Epithelial cell of prostate (primary cell): ENCODE measurements at places on chromosomes 12 and 14.

DNA sequence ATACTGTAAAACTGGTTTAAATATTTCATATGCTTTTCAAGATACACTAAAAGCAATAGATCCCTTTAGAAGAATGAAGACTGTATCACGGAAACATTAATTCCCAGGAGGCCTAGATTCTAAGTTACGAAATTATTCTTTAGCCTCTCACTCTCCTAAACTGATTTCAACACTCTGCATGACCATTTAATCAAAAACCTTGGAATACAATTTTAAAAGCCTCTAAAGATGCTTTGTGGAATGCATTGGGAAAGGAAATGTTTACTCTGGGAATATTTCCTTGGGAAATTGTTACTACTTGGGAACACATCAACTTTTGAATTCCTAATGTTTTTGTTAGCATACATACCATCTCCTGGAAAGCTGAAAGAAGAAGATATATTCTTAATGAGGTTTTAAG is 255.7 kb upstream of the FAR2 start:
- DNase-seq: no peak

- no peak for DNase-seq
These were observed 25.7 kb downstream of the SERPINA10 start for GRCh38 chr14:94267352-94267751.

DNA sequence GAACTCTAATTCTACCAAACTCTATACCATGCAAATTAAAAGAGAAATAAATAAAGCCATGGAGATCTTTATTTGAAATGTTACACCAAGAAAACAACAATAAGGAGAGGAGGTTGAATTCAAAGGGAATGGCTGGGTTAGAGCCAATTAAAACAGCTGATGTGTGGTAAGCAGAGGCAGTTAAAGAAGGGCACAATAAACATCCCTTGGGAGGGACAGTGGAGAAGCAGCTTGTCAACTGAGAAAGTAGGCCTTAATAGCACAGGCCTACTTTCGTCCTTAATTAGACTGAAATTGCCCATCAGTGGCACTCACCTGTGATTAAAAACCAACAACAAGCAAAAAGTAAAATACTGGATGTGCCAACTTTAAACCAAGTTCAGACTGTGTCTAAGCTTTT is 16.3 kb upstream of the NAV3 start:
- no peak for DNase-seq

DNA sequence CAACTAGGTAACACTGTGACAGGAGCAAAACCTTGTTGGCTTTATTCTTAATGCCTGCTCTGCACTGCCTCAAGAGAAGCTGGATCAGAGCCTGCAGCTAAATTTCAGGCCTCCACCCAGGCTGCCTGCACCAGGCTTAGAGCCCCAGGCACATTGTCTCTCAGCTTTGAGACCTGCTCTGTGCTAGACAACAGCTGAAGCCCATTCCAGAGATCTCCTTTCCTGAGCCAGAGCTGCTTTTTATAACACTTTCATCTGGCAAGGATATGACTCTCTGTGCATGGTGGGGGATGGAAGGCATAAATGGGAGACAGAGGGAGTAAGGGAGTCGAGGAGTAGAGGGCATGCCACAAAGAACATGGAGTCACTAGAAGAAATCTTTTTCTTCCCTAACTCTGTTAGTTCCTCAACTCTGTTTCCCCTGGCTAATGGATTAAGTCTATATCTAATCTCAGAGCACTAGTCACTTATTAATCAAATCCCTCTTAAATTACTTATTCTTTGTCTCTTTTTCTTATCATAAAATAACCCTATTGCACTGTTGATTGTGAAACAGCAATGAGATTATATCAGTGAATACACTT is 27.1 kb upstream of the LUM start:
- DNase-seq: no peak

DNA sequence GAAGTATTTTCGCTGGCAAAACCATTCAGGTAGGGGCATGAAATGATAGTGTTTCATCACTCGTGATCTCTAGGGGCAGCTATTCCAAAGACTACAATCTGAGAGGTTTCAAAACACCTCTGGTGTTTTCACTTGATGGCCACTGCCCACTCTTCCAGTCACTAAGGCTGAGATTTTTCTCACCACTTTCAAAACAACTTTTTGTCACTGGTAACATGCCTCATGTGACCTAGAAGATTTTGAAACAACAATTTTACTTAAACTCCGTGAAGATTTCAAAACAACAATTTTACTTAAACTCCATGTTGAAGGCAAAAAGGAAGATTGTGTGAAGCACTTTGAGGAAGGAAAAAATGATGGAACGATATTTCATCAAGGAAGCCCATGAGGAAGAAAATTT is 1.2 kb upstream of the IRAK3 start:
- no peak for DNase-seq

- DNase-seq: no peak
These were observed 5.2 kb downstream of the MPHOSPH9 start for GRCh38 chr12:123227581-123228258.

DNA sequence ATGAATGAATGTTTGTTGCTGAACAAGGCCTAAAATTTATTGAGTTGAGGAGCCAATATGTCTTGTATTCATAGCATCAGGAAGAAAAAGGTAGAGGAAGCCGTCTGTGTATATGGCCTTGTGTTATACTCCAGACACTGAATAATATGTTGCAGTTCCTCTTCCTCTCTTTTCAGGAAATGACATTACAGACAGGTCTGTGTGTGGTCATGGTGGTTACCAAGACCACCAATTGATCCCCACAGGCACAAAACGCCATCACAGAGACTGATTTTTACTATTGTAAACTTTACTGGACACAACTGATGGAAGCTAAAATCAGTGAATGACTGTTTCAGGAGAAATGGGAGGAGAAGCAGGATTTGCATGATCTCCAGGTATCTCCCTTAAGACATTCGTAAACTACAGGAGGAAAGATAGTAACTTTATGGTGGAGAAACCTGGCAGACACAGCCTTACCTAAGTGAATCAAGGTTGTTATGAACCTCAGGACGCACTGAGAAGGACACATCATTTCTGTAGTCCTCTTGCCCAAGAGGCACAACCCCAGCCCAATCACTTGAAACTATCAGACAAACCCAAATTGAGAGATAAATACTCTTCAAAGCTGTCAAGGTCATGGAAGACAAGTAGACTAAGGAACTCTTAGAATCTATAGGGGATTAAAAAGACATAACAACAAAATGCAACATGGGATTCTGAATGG is 334.1 kb upstream of the RGS6 start:
- DNase-seq: no peak

DNA sequence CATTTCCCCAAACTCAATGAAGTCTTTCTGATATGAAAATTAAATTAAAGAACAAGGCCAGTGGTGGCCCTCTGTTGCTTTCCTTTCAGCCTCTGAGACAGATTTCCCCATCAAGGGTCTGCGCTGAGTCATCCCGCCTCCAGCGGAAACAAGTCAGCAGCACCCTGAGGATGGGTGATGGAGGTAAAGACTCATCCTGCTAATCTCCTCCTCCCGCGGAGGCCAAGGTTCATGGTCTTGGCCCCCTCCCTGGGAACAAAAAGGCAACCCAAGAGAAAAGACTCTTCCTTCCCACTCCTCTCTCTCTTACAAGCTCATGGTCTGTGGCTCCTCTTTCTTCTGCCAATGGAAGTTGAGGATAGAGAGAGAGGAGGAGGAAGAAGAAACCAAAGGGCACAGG is 9.0 kb upstream of the NUMB start:
- DNase-seq: no peak

GRCh38 chr12:51911307-51911706 is 4.0 kb downstream of the ACVRL1 start:
- DNase-seq: no peak

DNA sequence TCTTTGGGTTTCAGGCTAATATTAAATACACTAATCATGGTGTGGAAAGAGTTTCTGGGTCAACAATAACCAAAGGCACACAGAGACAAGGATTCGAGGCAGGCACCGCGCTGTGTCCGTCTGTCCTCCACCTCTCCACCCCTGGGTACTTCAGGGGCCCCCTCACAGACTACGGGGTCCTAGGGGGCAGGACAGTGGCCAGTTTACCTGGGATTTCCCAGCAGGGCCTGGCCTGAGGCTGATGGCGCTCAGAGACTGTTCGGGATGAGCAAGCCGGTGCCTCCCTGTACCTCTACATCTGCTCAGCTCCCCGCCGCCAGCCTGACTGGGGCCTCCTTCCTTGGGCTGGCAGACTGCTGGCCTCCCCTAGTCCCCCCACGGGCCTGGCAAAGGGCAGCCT is 18.1 kb upstream of the EIF5 start:
- DNase-seq: no peak

DNA sequence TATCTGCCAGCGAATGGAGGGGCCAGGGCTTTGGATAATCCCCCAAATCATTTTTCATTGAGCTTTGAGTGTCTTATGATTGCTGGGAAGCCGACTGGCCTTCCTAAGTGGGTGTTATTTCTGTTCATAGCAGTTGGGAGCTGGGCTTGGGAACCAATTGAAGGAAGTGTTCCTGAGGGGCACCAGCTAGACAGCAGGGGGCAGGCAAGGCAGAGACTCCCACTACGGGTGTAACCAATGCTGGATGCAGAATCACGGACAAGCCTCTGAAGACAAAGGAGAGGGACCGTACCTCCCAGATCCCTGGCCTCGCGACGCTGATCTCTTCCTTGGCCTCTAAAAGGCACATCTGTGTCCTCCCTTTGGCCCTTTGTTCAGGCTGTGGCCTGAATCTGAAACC is 149.0 kb upstream of the PRMT8 start:
- no peak for DNase-seq

DNA sequence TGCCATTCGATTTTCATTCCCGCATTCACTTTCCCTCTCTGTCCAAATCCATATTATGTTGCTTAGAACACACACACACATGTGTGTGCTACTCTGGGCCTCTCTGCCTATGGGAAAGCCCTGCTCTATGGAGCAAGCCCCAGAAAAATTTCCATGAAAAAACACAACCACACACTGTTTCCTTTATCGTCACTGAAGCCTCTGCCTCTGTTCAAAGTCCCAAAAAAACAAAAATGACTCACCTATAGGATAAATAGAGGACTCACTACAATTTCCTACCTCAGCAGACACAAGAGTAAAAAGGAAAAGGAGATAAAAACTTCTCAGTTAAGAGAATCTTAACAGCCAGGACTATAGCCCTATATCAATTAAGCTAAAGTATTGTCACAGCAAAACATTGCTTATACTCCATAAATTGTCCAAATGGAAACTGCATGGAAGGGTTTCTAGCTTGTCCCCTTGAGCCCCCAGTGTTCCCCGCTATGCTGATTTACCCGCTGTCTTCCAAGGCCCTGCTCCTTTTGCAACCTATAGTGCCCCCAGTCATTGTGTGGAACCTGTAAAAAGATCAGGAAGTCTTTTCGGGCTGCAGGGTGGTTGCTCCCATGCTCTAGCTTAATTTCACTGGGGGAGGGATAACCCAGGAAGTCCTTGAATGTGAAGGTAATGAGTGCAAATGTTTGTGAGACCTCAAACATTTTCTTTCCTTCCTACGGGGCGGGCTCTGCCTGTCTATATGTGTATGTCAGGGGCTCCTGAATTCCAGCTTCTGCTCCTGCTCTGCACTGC is 11.1 kb upstream of the PIP4K2C start:
- DNase-seq: no peak

DNA sequence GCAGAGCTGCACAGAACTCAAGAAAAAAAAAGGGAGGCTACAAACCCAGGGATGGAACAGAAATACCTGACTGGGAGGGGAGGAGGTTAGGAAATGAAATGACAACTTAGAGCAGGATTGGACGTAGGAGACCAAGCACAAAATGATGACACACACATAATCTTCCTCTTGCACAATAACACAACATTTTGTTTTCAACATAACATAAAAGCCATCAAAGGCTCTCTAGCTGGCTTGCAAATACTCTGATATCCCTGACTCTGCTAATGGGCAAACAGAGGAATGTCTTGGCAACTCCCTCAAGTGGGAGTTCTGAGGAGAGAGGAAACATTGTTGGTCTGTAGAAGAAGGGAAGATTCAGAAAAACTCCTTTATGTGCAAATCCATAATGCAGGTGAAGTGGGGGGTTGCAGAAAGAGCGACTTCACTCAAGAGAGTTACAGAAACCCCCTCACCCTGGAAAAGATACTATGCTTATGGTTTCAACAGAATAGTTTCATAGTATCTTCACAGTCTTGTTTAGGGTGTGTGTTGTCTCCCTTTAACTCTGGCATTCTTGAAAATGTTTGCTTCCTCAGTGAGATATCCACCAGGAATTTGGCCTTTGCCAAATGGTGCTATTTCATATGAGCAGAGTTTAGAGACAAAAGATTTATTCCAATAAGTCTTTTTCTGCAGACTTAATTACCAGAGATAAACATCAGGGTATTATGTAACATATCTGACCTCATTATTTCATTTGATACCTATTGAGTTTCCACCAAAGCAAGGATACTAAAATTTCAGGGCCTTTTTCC is 43.8 kb upstream of the LTBP2 start:
- DNase-seq: peak; percentile 16

- no peak for DNase-seq
These were observed 4.1 kb upstream of the CCND2 start for GRCh38 chr12:4269279-4269991.

GRCh38 chr14:36227802-36228201 is 51.3 kb upstream of the PTCSC3 start:
- DNase-seq: no peak

DNA sequence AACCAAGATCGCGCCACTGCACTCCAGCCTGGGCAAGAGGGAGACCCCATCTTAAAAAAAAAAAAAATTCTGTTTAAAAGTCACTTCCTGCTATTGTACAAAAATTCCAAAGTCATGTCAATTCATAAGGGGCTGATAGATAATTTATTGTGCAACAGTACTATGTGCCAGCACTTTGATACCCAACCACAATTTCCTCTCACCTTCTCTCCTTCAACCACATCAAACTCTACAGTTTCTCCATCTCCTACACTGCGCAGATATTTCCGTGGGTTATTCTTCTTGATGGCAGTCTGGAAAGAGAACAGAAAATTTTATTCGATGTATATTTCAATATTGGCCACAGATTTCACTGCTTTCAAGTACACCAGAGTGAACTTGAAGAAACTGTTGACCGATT is 7.6 kb downstream of the YBX3 start:
- no peak for DNase-seq

DNA sequence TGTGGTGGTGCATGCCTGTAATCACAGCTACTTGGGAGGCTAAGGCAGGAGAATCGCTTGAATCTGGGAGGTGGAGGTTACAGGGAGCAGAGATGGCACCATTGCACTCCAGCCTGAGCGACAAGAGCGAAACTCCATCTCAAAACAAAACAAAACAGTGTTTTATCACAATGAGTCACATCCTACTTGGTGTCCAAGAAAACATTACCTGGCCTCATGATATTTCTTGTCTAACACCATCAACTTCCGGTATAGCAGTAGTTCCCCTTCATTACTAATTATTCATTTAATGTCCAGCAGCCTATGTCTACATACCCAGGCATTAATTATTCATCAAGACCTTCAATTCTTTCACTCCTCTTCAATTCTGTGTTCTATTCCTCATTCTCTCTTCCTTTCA is 115.5 kb downstream of the CCDC59 start:
- no peak for DNase-seq

GRCh38 chr14:78970677-78971076 is 800.5 kb downstream of the NRXN3 start:
- DNase-seq: no peak
